Renal cortical epithelial cell (primary cell): ENCODE measurements at places on chromosomes 5 and 9. TPM values are rescaled to one million over a fixed set of nuclear protein-coding genes. Genes with fewer than 3 reads are reported as not detected.

The SHC3 gene
- 1.1 and 2.1 TPM in 2 replicates for total RNA-seq

The SLC1A1 gene
- total RNA-seq: 39.1 and 39.5 TPM in 2 replicates

The GKAP1 gene
- total RNA-seq: 0.52 and 4.5 TPM in 2 replicates

The FAM114A2 gene
- 27.3 and 38.4 TPM in 2 replicates for total RNA-seq

The PRSS3 gene
- 0.45 and 1.6 TPM in 2 replicates for total RNA-seq

The PCDHA9 gene
- total RNA-seq: 0.99 TPM in 1 of 2 replicates, not detected in the other

The CNTNAP3 gene
- 1.9 and 2.2 TPM in 2 replicates for total RNA-seq

The NUDCD2 gene
- total RNA-seq: 3.8 and 5.3 TPM in 2 replicates

The PAIP1 gene
- total RNA-seq: 199 and 205 TPM in 2 replicates

GRCh38 chr5:98334946-98335345 lies 438.5 kb upstream of the RGMB start:
- DNase-seq: no peak

- no peak for DNase-seq
Measured at GRCh38 chr9:13934416-13934815, 379.5 kb downstream of the NFIB start.

DNA sequence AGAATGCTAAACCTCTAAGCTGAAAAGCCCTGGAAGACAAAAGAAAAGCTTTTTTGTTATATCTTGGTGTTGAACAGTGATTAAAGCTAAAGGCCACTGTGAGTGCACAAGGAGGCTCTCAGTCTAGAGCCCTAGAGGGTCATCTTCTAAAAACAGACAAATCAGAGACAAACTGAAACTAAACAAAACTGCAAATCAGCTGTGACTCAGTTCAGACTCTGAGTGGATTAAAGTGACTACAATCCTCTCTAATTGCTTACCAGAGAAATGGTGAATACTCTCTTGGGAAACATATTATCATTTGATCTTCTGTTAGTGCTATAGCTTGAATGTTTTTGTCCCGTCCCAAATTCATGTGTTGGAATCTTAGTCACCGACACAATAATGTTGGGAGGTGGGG lies 491.9 kb downstream of the CDH18 start:
- peak; percentile 2 for DNase-seq

GRCh38 chr5:112445626-112446350 lies 26.7 kb upstream of the EPB41L4A start:
- DNase-seq: no peak

GRCh38 chr9:121601194-121601593 lies 50.2 kb upstream of the DAB2IP start:
- DNase-seq: peak; percentile 55

GRCh38 chr5:135466178-135467050 lies 14.3 kb upstream of the TIFAB start:
- peak; percentile 19 for DNase-seq

- no peak for DNase-seq
Measured at GRCh38 chr5:174457141-174457678, 267.2 kb upstream of the MSX2 start.

DNA sequence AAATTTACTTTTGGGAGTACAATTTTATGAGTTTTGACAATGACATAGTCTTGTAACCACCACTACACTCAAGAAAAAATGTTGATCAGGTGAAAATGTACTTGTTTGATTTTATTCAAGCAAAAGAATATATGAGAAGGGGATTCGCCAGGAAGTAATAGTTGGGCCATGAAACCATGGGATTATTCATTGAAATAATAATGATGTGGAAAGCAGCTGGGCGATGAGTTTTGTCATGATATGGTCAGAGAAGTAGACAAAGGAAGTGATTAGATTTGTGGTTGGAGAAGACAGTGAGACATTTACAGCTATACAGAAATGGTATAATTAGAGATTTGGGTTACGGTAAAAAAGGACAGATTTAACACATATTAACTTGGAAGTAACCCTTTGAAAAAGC lies 11.2 kb downstream of the HMGCR start:
- DNase-seq: no peak
